NCI-H1048 (cell line): ENCODE measurements at places on chromosomes 13 and 19.

DNA sequence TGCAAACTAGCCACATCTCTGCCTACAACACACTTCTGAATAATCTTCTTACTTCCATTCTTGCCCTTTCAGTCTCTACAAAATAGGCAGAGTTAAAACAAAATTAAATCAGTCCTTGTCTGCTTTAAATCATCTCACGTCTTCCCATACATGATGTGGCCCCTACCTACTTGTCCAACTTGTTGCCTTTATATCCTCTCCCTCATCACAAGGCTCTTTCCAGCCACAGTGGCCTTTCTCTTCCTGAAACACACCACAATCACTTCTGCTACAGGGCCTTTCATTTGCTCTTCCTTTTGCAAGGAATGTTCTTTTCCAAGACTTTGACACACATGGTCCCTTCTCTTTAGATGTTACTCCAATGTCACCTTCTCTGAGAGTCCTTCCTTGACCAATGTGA is 1.7 kb downstream of the RBM26 start:
- no peak for DNase-seq

GRCh38 chr13:111359237-111359915 is 38.9 kb downstream of the TEX29 start:
- DNase-seq, result no peak

GRCh38 chr19:1847684-1848398 is 442 bp downstream of the REXO1 start:
- no peak for DNase-seq

DNA sequence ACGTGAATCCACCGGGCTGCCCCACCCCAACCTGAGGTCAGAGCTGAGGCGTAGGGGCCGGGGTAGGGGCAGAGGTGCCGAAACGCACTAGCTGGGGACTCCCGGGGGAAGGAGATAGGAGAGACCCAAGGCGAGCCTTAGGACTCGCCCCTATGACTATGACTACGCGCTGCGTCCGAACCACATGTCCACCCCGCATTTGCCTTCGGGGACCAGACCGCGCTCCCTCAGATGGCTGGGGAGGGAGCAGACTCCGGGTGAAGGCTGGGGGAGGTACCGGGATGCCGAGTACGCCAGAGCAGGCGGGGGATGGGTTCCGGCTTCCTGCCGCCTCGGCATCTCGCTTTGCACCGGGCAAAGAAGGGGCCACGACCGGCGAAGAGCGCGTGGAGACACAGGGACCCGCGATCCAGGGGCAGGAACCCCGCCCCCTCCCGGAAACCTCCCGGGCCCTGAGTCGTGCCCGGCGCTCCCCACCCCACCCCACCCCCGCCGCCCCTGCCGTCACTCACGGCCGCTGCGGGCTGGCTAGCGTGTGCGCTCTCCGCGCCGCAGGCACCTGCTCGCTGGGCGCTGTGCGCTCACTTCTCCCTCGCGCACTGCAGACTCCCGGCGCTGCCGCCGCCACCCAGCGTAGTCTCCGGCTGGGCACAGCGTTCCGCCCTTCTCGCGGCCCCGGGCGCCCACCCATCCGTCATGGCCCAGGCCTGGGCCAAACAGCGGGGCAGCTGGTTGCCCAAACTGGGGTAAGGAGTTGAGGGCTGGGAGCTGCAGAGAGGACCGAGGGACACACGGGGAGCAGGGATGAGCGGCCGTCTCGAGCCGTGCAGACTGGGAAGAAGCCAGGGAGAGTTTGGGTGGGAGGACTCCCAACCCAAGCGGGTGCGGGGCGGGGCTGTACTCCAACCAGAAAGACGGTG is 622 bp upstream of the VSTM2B start:
- DNase-seq, result no peak

DNA sequence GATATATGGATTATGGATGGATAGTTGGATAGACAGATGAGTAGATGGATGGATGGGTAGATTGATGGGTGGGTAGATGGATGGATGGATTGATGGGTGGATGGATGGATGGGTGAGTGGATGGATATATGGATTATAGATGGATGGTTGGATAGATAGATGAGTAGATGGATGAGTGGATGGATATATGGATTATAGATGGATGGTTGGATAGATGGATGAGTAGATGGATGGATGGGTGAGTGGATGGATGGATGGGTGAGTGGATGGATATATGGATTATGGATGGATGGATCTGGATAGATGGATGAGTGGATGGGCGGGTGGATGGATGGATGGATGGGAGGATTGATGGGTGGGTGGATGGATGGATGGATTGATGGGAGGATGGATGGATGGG is 36.4 kb upstream of the TNFAIP8L1 start:
- DNase-seq, result no peak

- no peak for DNase-seq
These were observed 21.6 kb downstream of the FAM124A start for GRCh38 chr13:51243832-51244231.

- DNase-seq, result no peak
These were observed 751.7 kb downstream of the DACH1 start for GRCh38 chr13:71115301-71115700.

- DNase-seq, result no peak
These were observed 465.1 kb upstream of the SLC10A2 start for GRCh38 chr13:103531278-103531677.

DNA sequence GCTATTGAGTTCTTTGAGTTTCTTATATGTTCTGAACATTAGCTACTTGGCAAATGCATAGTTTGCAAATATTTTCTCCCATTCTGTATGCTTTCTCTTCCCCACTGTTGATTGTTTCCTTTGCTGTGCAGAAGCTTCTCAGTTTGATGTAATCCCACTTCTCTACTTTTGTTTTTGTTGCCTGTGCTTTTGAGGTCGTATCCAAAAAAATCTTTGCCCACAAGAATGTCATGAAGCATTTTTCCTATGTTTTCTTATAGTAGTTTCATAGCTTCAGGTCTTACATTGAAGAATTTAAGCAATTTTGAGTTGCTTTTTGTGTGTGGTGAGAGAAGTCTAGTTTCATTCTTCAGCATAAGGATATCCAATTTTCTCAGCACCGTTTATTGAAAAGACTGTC is 536.7 kb upstream of the ARGLU1 start:
- no peak for DNase-seq

DNA sequence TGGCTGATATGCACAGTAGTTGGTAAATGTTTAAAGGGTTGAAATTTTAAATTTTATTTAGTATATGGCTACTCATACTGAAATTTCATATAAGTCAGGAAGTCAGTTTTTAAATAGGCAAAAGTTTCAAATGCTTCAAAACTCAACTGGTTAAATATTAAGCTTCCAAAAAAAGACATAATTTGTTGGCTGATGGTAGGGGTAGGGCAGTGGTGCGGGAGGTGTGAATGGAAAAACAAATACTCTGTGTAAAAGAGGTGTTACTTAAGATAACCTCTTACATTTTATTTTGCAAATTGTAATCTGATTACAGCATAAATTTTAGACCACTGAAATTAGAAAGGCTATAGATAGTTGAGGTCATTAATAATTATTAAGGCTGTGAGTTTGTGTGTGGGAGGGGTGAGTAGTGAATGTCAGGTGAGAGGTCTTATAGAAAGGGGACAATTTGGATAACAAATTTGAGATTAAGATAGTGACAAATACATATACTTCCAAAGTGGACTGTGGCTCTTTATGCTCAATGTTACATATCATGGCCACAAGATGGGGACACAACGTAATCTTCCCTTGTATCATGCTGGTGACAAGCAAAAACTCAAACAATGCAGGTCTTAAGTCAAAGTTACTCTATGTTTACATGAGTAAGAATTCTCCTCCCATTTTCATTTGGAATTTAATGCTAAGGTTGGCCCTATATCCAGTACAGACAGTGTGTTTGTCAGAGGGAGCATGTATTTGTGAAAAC is 36.6 kb upstream of the OXGR1 start:
- peak; percentile 20 for DNase-seq

DNA sequence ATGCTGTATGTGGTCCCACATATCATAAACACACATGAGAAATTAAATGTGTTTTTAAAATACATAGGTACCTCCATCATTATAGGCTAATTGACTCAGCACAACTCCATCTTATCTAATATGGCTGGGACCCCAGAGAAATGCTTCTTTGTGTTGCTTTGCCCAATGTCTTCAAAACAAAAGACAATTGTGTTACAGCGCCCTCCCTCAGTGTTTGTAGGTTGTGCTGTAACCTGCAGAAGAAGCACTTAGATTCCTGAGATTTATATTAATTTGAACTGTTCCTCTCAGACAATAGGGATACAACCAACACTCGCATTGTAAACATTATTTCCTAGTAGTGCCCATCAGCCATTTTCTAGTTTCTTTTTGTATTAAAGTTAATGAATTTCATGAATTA is 303.4 kb downstream of the MZT1 start:
- DNase-seq, result no peak

- DNase-seq, result no peak
These were observed 68.7 kb downstream of the ACSBG2 start for GRCh38 chr19:6204212-6204611.

- no peak for DNase-seq
These were observed 9.1 kb upstream of the PNMA8A start for GRCh38 chr19:46480415-46480814.

- no peak for DNase-seq
These were observed 18.9 kb downstream of the SLC7A1 start for GRCh38 chr13:29576581-29576980.

DNA sequence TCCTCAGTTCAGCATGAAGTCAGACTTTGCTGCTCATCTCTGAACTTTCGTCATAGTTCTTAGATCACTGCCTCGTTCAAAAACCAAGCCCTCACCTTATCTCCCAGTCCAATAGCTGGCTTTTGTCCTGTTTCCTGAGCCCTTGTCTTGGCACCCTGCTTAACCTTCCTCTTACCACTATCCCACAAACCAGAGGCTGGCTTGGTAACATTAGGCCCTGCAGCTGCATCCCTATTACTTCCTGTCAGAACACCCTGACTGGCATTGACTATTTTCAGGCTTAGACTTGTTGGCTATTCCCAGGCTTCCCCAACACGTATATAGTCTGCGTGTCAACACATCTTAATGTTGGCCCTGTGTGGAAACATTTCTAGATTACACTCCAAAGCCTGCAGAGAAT is 172.4 kb downstream of the VWA8 start:
- no peak for DNase-seq

GRCh38 chr13:24727731-24728601 is 36.0 kb upstream of the RNF17 start:
- DNase-seq, result peak; percentile 5
